CD4-positive, alpha-beta T cell treated with Interleukin-17A for 1 hour (primary cell): ENCODE measurements at places on chromosomes 5 and 9.
A peak's percentile ranks its signal among the peaks of the same experiment; 100 is the strongest.

- peak; percentile 63 for DNase-seq
These were observed 16.9 kb upstream of the FBP1 start for GRCh38 chr9:94656200-94656599.

- no peak for DNase-seq
These were observed 62.4 kb upstream of the IL7R start for GRCh38 chr5:35794328-35794619.

DNA sequence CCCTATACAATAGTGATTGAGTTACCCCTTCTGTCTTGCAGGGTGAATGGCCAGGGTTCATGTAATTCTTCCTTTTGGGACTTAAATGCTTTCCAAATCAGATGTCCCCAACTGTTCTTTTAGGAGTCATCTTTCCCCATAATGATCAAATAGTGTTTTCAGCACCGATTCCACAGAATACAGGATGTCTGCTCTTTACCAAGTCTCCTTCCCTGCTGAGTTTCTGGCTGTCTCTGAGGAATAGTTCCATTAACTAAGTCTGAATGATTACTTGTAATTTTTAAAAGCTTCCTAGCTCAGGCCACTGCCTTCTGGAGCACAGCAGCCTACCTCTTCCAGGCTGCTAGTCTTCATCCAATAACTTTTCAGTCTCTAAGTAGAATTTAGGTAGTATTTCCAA lies 630.7 kb upstream of the ZNF608 start:
- DNase-seq: no peak

GRCh38 chr5:123180178-123180577 lies 91.1 kb downstream of the PRDM6 start:
- DNase-seq: no peak

DNA sequence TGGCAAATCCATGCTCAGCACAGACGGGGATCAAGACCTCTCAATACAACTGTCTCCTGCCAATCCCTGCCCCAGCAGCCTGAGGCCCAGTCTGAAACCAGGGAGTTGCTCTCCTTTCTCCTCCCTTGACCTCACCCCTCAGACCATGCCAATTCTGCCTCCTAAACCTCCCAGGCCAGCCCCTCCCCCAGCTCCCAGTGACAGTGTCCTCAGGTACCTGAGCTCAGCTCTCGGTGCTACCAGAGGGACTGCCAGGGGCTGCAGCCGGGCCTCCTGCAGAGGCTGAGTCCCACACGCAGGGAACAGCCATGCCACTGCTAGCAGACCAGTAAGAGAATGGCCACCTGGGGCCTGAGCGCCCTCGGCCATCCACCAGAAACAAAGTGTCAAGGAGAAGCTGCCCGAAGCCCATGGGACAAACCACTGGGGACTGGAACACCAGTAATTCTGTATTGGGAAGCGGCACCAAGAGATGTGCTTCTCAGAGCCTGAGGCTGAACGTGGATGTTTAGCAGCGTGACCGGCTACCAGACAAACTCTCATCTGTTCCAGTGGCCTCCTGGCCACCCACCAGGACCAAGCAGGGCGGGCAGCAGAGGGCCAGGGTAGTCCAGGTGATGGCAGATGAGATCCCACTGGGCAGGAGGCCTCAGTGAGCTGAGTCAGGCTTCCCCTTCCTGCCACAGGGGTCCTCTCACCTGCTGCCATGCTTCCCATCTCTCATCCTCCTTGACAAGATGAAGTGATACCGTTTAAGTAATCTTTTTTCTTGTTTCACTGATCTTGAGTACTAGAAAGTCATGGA lies 557 bp upstream of the IL3 start:
- no peak for DNase-seq

GRCh38 chr5:180387798-180388197 lies 34.7 kb upstream of the GFPT2 start:
- no peak for DNase-seq

DNA sequence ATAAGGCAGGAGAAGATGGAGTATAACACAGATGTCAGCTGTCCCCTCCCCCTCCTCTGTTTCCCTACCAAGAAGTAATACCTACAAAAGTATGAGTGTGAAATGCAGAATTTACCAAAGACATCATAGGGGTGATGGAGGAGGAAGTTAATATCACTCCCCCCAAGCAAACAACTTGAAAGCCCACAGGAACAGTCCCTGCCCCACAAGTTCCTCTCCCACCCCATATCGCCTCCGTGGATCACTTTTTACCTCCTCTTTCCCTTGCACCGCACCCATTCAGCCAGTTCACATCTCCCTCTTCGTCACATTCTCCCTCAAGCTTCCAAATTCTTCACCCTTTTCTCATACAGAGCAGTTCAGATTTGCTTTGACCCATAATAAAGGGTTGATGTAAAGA lies 7.0 kb upstream of the SIL1 start:
- DNase-seq: no peak

- no peak for DNase-seq
These were observed 7.7 kb downstream of the LPCAT1 start for GRCh38 chr5:1515921-1516571.

GRCh38 chr9:131273856-131274673 lies 2.2 kb downstream of the FAM78A start:
- peak; percentile 19 for DNase-seq

- DNase-seq: no peak
These were observed 270.7 kb upstream of the WWC1 start for GRCh38 chr5:168020542-168021294.

DNA sequence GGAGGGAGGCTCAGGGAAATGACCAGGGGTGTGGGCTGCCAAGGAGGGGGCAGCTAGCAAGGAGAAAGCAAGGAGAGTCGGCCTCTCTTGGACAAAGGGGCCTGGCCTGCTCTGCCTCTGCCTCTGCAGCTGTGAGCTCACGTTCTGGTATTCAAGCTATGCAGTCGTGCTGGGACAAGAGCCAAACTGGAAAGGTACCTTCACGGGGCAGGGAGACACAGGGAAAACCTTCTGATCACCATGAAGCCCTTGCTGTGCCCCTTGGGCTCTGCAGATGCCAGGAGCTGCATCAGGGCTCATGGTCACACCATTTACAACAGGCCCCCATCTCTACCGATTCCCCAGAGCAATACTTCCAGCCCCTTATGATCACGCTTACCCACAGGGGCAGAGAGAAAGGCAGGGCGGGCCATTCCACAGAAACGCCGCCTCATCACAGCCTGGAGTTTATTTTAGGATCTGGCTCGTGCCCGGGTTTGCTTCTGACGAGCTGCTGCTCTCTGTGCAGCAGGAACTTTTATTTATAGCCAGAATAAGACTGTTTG lies 63.2 kb downstream of the PRRT1B start:
- no peak for DNase-seq

DNA sequence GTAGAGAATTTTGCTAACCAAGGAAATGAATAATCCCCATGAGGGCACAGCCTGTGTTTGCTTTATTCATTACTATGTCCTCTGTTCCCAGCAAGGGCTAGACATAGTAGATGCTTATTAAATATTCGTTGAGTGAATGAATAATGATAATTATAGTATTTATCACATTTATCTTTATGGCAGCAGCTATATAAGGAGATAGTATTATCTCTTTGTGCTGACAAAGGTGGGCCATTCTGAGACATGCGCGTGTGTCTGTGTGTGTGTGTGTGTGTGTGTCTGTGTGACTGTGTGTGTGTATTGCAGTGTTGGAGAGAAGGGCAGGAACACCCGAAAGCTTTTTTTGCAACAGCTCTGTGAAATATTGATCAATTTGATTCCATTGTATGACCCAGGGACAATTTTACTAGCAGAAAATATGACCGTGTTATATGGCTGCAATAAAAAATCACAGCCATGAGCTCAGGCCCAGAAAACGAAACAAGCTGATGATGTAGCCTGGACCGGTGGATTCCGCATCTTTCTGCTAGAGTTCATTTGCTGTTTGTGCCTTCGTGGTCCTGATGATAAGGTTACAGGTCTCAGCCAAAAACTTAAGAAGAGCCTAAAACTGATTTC lies 39.8 kb downstream of the ZNF618 start:
- no peak for DNase-seq

GRCh38 chr9:72661401-72662135 lies 140.2 kb downstream of the TMC1 start:
- no peak for DNase-seq

DNA sequence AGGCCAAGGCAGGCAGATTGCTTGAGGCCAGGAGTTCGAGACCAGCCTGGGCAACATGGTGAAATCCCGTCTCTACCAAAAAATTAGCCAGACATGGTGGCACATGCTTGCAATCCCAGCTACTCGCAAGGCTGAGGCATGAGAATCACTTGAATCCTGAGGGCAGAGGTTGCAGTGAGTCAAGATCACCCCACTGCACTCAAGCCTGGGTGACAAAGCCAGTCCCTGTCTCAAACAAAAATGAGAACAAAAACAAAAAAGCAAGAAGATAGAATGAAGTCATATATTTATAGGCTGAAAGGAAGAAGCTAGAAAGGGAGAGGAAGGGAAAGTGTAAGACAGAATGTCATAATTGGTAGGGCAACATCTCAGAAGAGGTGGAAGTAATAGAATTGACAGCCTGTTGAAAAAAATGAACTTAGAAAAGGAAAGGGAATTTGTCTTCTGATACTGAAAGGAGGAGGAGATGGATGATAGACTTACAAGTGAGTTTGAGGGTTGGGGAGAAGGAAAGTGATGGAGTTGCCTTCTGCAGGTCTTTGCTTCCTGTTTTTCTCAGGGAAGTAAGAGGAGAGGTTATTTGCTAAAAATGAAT lies 32.2 kb downstream of the CARD6 start:
- no peak for DNase-seq

- no peak for DNase-seq
These were observed 2.4 kb downstream of the PPARGC1B start for GRCh38 chr5:149732324-149733128.

- DNase-seq: no peak
These were observed 519 bp upstream of the RAD50 start for GRCh38 chr5:132556153-132556762.

GRCh38 chr9:76996700-76997099 lies 22.8 kb upstream of the FOXB2 start:
- no peak for DNase-seq

DNA sequence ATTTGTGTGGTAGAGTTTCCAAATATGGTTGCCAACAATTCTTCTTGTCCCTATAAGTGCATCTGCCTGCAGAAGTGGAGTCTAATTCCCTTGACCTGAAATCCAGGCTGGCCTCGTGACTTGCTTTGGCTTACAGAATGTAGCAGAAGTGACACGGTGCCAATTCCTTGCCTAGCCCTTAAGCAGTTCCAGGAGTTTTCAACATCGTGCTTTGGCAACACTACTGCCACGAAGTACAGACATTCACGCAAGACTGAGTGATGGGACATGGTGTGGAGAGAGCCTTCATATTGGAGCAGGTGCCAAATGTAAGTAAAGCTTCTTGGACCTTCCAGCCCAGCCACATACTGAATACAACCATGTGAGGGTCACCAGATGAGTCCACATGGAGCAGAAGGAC lies 92.9 kb upstream of the NEK6 start:
- DNase-seq: no peak

DNA sequence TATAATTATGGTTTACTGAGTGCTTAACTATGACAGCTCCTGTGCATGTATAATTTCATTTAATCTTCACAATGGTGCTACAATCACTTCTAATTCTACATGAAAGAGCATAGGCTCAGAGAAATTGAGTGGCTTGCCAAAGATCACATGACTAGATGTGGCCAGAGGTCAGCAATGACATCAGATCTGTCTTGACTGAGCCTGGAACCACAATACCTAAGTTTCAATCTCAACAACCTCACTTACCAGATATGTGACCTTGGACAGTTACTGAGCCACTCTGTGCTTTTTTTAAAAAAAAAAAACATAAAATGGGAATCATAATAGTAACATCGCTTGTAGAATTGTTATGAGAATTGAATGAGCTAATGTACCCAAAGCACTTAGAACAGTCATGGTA lies 130.7 kb downstream of the TRIM32 start:
- no peak for DNase-seq

DNA sequence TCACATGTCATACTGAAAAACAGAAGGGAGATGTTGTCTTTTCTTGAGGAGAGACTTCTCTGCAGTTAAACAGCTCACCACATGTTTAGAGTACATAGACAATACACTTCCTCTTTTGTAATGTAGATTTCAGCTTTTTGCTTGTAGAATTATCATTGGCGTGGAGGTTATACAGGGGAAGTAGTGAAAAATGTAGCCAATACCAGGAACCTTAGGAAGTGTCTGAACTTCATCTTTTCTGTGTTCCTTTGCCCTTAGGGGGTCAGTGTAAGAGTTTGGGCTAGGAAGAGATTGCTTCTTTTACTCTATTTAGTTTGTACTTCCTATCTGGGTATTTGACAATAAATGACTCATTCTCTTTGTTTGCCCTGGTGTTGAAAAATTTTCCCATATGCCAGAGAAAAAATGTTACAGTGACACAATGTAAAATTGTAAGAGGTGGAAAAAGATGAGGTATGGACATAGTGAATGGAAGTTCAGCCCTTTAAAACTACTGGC lies 21.0 kb upstream of the CDKN2B start:
- no peak for DNase-seq

GRCh38 chr9:3471883-3472282 lies 53.9 kb downstream of the RFX3 start:
- no peak for DNase-seq

GRCh38 chr5:179731791-179732411 lies 721 bp upstream of the MAML1 start:
- no peak for DNase-seq

GRCh38 chr5:64818245-64818644 lies 49.5 kb downstream of the CWC27 start:
- DNase-seq: no peak

DNA sequence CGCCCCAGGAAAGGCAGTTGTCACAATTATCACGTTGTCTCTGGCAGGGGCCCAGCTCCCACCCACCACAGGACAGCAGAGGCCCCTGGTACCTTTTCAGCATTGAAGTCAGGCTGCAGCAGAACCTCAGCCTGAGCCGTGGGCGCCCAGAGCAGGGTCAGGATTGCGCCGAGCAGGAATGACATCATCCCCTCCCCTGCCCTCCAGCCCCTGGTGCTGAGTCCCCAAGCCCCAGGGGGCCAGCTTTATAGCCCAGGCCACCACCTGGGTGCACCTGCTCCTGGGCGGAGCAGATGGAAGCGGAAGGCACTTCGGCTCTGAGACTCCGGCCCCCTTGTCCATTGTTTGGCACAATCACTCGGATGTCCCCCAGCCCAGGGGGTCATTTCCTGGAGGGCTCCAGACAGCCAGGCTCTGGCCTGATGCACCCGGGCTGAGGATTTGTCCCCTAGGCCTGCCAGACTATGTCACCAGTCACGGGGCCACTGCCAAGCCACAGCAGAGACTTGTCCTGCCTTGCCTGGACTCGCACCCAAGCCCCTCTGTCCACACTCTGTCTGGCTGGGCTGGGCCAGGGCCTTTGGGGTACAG lies at the start of gene LCN15:
TSS of gene LCN15 (minus strand) at position 218 of the 591 bp plus-strand sequence. CDS start at position 188, 30 bp downstream.
- no peak for DNase-seq
